Esophagus squamous epithelium (tissue), 5 donors: ENCODE measurements at places on chromosomes 12 and 14.

GRCh38 chr12:13436182-13436581 is 239.7 kb downstream of the EMP1 start:
- no peak for DNase-seq

DNA sequence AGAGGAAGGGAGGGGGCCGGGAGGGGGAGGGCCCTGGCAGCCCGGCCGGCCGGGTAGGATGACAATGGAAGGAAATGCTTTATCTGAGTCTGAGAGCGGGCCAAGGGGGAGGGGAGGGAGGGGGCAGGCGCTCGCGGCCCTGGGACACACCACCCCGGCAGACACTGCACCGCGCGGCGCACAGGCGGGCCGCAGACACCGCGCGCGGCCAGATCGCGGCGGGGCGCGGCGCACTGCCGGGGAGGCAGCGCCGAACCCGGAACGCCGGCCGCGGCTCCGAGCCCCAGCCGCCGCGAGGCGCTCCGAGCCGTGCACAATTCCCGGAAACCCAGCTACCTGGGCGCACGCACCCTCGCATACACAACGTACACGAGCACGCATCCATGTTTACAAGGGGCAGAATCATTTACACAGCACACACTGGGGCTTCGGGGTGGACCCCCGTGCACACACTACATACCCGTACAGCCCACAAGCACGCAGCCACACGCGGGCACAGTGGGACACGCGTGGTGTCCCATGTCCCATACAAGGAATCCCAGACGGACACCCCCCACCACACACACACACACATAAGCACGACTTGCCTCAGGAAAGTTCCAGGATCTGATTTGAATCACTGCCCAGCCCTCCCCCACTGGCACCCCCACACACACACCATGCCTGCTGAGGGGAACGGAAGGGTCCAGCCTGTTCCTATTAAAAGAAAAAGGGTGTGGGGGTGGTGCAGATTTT is at the start of gene HDAC7:
HDAC7 (minus strand) TSS at position 8 of the 735 bp plus-strand sequence. CDS start 118 bp downstream, outside the sequence.
- DNase-seq = no peak

DNA sequence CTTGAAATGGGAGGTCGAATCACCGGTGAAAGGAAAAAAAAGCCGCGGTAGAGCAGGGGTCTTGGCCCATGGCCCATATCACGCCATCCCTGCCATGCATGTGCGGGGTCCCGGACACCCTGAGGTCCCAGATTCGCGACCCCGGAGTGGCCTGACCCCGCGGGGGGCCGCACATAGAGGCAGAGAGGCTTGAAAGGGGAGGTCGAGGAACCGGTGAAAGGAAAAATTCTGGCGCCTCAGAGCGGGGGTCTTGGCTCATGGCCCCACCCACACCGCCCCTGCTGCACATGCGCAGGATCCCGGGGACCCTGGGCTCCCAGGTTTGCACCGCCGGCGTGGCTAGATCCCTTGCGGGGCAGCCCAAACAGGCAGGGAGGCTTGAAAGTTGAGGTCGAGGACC is 319.8 kb downstream of the ALG10 start:
- no peak for DNase-seq

DNA sequence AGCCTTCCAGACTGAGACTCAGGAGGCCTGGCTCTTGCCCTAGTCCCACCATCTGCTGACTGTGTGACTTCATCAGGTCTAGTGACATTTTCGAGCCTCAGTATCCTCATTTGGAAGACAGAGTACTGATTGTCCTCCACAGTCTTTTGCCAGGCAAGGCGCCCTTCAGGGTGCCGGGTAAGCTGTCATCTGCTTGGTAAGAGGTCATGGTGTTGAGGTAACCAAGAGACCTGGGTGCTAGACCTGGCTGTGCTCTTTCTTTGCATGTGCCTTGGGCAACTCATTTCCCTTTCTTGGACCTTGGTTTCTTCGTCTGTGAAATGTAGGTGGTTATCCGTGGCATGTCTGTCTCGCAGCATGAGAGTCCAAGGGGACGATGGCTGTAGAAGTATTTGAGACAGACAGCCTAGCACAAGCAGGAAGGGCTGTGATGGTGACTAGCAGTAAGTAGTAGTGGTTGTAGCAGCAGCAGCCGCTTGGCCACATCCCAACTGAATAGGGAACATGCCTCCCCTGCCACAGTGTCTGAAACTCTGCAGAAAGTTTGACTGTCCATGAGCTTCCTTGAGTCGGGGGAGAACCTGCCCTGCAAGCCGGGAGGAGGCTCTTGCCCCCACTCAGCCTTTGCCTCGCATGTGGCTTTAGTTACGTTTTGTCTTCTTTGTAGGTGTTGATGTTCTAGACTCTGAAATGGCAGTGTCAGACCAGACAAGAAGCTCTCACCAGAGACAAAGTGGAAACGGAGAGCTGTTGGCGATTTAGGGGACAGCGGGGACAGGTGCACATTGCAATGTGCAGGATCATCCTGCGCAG is 40.3 kb downstream of the EVL start:
- DNase-seq = no peak

DNA sequence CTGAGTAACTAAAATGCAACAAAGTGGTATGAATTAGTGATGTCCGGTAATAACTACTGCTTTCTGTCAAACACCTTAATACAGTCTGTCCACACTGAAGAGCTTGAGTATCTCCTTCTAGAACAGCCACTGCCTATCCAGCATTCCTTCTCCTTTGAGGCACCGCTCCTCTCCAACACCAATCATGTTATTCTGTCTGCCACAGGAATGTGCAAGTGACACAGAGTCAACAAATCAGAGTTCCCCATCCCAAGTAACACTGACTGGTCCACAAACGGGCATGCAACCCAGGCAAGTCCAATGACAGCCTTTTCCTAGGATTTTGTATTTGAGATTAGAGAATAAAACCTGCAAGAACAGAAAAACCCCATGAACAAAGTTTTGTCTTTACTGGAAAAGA is 3.8 kb downstream of the GXYLT1 start:
- DNase-seq = no peak

DNA sequence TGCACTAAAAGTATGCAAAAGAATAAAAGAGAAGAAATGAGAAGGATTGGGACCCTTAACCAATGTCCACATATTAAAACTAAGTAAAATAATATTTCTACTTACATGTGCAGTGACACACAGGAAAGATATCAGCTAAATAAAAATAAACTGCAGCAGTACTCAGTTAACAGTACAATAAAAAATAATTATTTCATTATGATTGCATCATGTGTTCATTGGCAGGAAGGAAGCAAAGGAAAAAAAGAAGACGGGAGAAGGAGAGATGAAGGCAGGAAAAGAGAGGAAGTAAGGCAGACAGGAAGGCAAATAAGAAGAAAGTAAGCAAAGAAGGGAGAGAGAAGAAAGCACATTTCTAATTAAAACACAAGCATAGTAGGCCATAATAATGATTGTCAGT is 33.0 kb downstream of the RASSF9 start:
- no peak for DNase-seq

GRCh38 chr12:128571906-128572810 is 251.6 kb downstream of the SLC15A4 start:
- DNase-seq = no peak
